ENCODE measurements at places on chromosomes 3 and 15. TPM values are rescaled to one million over a fixed set of nuclear protein-coding genes. Genes with fewer than 3 reads are reported as not detected.

GRCh38 chr15:94743668-94744067 is 512.3 kb downstream of the MCTP2 start:
- no peaks in the 10 kb centered on the region for H3K4me1 ChIP-seq
- H3K4me3 ChIP-seq: no peak overlapping the region
- DNase-seq: peak; percentile 18
- no peaks in the 10 kb centered on the region for H3K36me3 ChIP-seq

DNA sequence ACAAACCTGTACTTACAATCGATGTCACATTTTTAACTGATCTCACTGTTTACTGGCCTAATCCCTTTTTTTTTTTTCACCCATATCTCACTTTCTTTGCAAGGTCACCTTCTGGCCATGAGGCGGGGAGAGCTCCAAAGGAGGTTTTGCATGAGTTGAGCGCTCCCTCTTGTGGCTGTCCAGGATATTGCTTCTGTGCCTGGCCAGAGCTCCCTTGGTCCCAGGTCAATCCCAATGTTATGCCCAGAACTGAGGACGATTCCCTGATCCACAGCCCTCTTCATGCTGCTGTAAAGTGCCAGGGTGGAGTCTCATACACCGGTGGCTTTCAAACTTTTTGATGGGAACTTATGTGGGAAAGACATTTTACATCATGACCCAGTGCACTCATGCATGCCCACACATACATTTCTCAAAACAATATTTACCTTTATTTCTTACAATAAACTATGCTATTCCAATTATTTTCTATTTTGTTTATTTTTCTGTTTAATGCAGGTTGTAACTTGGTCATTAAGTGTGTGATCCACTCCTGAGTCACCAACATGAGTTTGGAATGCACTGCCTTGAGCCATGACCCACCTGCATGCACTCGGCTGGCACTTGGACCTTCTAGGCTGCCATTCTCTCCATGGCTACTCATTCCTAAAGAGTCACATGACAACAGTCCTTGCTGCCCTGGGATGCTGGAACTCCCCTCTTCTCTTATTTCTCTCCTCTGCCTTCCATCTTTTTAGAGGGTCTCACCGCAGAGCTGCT is 9.6 kb upstream of the SST start:
- no peaks in the 10 kb centered on the region for H3K27me3 ChIP-seq
- H3K4me1 ChIP-seq: no peaks in the 10 kb centered on the region
- H3K36me3 ChIP-seq: no peaks in the 10 kb centered on the region

GRCh38 chr3:33901862-33902563 is 103.6 kb downstream of the PDCD6IP start:
- H3K27me3 ChIP-seq: no peaks in the 10 kb centered on the region
- no peaks in the 10 kb centered on the region for H3K4me1 ChIP-seq
- H3K36me3 ChIP-seq: no peaks in the 10 kb centered on the region
- H3K4me3 ChIP-seq: no peak overlapping the region
- DNase-seq: no peak

- DNase-seq: peak; percentile 7
- H3K4me3 ChIP-seq: no peak overlapping the region
- no peaks in the 10 kb centered on the region for H3K4me1 ChIP-seq
- H3K36me3 ChIP-seq: no peaks in the 10 kb centered on the region
These were observed 96.1 kb downstream of the RSRC1 start for GRCh38 chr3:158205994-158206393.

DNA sequence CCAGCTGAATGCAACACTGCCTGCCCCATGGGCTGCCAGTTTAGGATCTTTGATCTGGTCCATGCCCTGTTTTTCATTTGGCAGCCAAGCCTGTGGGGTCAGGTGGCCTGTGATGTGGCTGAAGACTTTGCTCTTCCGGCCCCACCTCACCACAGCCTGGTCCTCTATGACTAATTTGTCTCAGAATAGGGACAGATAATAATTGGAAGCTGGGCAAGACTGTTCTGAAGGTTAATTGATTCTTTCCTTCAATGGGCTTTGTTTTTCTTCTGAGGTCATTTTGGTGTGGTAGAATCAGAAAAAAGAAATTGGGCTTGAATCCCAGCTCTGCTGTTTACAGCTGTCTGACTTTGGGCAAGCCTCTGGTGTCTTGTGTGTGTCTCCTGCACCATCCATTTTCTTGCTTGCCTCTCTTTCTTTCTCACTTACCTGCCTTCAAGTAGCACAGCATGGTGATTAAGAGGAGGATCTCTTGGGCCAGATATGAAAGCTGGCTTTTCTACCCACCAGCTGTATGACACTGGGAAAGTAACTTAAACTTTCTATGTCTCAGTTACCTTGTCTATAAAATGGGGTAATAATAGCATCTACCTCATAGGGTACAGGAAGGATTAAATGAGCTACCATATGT is 24.2 kb downstream of the ABHD2 start:
- peaks cover 20% of the 10 kb centered on the region for H3K4me1 ChIP-seq
- no peak overlapping the region for H3K4me3 ChIP-seq
- peak overlapping the region; percentile 34 for H3K27ac ChIP-seq
- no peak for DNase-seq
- H3K36me3 ChIP-seq: no peaks in the 10 kb centered on the region
- no peaks in the 10 kb centered on the region for H3K27me3 ChIP-seq

- no peak overlapping the region for H3K4me3 ChIP-seq
- peaks cover 30% of the 10 kb centered on the region for H3K4me1 ChIP-seq
- peak; percentile 44 for DNase-seq
- H3K27me3 ChIP-seq: no peaks in the 10 kb centered on the region
These were observed 246.9 kb upstream of the TLE3 start for GRCh38 chr15:70344666-70345065.

- no peak overlapping the region for H3K4me3 ChIP-seq
- H3K27ac ChIP-seq: no peak overlapping the region
- H3K36me3 ChIP-seq: no peaks in the 10 kb centered on the region
- peaks cover 23% of the 10 kb centered on the region for H3K4me1 ChIP-seq
- DNase-seq: no peak
These were observed 256.2 kb upstream of the TBL1XR1 start for GRCh38 chr3:177453451-177453844.

DNA sequence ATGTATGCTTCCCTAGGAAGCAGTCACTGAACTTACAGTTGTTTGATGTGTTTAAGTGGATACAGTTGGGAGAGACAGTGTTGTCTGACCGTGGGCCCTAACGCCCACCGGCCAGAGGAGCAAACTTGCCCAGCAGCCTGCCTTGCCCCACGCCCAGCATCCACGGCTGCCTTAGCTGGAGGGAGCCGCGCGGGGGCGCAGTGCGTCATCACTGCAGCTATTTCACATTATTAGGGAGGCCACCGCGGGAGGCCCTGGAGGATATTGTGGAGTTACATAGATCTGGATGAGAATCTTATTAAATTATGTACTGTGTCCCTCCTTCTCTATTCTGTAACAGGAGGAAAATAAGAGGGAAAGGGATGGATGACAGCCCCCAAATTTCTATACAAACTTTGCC is 267.2 kb downstream of the GABRG3 start:
- no peaks in the 10 kb centered on the region for H3K27me3 ChIP-seq
- no peaks in the 10 kb centered on the region for H3K36me3 ChIP-seq
- H3K27ac ChIP-seq: no peak overlapping the region
- H3K4me1 ChIP-seq: no peaks in the 10 kb centered on the region
- H3K4me3 ChIP-seq: no peak overlapping the region

DNA sequence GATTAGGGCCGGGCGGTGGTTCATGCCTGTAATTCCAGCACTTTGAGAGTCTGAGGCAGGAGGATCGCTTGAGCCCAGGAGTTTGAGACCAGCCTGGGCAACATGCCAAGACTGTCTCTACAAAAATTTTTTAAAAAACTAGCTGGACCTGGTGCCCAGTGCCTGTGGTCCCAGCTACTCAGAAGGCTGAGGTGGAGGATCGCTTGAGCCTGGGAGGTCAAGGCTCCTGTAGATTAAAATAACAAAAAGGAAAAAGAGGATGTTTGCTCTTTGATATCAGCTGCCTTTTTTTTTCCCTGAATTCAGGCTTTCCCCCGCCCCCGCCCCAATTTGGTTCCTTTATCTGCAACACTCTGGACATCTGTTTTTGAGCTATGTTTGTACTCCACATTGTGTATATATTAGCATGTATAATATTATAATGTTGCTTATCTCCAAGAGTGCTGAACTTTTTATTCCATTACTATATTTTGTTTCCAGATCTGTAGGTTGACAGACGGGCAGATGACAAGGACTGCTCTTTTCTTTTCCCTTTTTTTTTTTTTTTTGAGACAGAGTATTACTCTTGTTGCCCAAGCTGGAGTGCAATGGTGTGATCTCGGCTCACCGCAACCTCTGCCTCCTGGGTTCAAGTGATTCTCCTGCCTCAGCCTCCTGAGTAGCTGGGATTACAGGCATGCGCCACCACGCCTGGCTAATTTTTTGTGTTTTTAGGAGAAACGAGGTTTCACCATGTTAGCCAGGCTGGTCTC is 4.6 kb downstream of the SNAP23 start:
- peak overlapping the region; percentile 55 for H3K27ac ChIP-seq
- peaks cover 12% of the 10 kb centered on the region for H3K4me1 ChIP-seq
- H3K27me3 ChIP-seq: no peaks in the 10 kb centered on the region
- DNase-seq: no peak
- no peaks in the 10 kb centered on the region for H3K36me3 ChIP-seq

- no peaks in the 10 kb centered on the region for H3K4me1 ChIP-seq
- no peaks in the 10 kb centered on the region for H3K27me3 ChIP-seq
- DNase-seq: peak; percentile 25
- H3K4me3 ChIP-seq: peak overlapping the region; percentile 61
- H3K36me3 ChIP-seq: no peaks in the 10 kb centered on the region
- H3K27ac ChIP-seq: no peak overlapping the region
These were observed 777 bp downstream of the GPR160 start for GRCh38 chr3:170038434-170039110.

DNA sequence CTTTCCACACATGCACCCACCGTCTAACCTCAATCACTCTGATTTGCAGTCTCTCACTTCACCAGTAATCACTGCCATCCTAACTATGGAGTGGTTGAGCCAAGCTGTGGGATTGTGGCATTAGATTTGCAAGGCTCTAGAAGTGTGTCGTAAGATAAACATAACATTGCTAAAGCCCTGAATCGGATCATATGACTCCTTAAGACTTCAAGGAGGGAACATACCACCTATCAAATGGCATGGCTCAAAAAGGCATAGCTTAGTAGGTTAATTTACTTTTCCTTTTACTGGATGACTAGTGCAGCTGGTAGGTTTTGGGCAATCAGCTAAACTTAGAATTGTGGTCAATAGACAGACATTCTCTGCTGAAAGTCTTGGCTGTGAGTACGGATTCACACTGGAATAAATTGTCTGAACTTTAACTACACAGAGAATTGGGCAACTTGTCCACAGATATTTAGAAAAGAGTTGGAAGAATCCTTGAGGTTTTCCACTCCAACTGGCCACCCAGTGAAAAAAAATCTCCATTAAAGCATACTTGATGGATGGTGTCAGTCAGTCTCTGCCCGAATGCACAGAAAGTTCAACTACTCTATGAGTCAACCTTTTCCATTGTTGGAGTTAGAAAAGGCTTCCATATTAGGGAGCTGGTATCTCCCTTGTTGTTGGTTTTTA is 476.7 kb upstream of the CBLB start:
- peak; percentile 55 for DNase-seq
- H3K27ac ChIP-seq: no peak overlapping the region
- H3K36me3 ChIP-seq: no peaks in the 10 kb centered on the region
- no peak overlapping the region for H3K4me3 ChIP-seq
- peaks cover 3% of the 10 kb centered on the region for H3K4me1 ChIP-seq

- H3K4me3 ChIP-seq: no peak overlapping the region
- no peaks in the 10 kb centered on the region for H3K36me3 ChIP-seq
- no peak overlapping the region for H3K27ac ChIP-seq
These were observed 1.1 kb upstream of the MUSTN1 start for GRCh38 chr3:52835766-52836470.

DNA sequence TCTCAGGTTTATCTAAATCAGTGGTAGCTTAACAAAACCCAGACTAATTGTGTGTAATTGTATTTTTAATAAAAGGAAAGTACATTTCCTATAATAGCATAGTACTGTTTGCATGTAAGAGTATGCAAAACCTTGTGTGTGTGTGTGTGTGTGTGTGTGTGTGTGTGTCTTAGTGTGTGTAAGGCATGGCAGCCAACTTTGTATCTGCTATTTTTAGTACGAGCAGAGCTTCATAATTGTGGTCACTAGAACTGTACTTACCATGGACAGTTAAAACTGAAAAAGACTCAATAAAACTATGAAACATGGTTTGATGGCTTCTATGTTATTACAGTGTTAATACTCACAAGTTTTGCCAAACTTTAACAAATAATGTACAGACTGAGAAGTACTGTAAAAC is 6.2 kb downstream of the P2RY1 start:
- no peaks in the 10 kb centered on the region for H3K27me3 ChIP-seq
- H3K4me3 ChIP-seq: no peak overlapping the region
- DNase-seq: peak; percentile 42

DNA sequence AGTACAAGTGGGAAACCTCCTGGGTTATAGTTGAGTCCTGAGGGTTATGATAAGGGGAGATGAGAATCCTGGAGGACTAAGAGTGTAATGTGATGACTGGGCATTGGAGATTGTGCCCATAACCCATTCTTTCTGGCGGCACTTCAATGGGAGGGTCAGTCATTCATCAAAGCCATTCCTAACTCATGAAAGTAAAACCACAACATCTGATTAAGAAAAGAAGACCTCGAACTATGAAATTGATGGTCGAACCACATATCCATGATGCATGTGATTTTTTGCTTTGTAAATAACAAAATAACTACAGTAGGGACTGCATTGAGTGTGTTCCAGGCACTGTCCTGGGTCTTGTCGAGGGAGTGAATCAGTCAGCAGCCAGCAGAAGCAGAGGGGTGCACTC is 215.1 kb downstream of the SHQ1 start:
- no peaks in the 10 kb centered on the region for H3K27me3 ChIP-seq
- no peak for DNase-seq
- no peak overlapping the region for H3K4me3 ChIP-seq

DNA sequence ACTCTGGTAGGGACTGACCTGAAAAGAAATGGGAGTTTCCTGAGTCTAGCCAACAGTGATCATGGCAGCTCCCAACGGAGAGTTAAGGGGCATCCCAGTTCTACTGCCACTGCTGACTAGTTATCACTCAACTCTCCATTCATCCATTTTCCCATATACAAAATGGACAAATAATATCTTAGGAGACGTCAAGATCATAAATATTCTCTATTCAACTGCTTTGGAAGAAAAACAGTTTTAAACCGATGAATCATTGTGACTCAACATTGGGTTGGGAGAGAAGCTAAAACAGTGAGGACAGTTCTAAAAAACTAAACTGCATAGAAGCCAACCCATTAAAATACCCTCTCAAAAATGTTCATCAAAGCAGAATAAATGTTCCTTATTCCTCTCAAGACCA is 57.6 kb upstream of the CHRM5 start:
- H3K27me3 ChIP-seq: no peaks in the 10 kb centered on the region
- H3K4me3 ChIP-seq: no peak overlapping the region
- H3K4me1 ChIP-seq: no peaks in the 10 kb centered on the region
- no peak for DNase-seq
- H3K36me3 ChIP-seq: no peaks in the 10 kb centered on the region

DNA sequence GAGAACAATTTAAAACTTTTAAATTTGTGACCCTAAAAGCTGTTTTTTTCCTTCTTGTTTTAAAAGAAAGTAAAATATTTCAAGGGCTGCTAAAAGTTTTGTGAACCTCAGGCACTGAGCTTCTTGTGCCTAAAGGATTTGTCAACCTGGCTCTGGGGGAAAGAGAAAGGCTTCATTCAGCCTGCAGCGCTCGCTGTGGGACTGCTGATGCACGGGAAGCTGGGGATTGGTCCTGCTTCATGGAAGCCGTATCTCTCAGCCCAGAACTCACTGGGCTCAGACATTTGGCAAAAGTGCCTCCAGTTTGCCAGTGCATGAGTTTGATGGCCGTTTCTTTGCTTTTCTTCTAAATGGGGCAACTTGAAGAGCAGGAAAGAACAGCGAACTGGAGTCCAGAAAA is 30.8 kb downstream of the TPRG1 start:
- H3K27me3 ChIP-seq: no peaks in the 10 kb centered on the region
- H3K27ac ChIP-seq: no peak overlapping the region
- H3K4me1 ChIP-seq: peaks cover 8% of the 10 kb centered on the region
- DNase-seq: no peak
- no peak overlapping the region for H3K4me3 ChIP-seq
- H3K36me3 ChIP-seq: no peaks in the 10 kb centered on the region

The PPP1R14D gene
- total RNA-seq: not detected

The ATP8B4 gene
- 4.1 TPM for total RNA-seq

The ANKRD34C gene
- 0.03 TPM for total RNA-seq

All from lung (tissue), 17 donors.